ENCODE measurements at places on chromosomes 2 and 18.
A peak's percentile ranks its signal among the peaks of the same experiment; 100 is the strongest.

- no peak for DNase-seq
These were observed 46.1 kb upstream of the TBC1D8 start for GRCh38 chr2:101197215-101197745.

GRCh38 chr2:41947701-41948396 lies 100.0 kb upstream of the PKDCC start:
- no peak for DNase-seq

DNA sequence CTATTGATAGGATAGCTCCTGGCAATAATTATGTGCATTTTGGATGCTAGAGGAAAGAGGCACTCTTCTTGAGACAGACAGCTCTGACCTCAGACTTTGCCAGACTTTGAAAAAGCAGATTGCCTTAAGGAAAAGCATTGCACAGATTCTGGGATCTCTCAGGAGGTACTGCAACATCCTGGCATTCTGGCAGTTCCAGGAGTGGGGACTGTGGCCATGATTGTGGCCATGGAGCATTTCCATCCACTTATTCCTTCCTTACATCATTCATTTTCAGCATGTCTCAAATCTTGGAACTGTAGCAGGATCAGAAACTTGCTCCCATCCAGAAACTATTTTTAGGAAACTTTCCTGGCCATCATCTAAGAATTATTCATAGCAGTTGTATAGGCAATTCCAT lies 144.9 kb upstream of the FOSL2 start:
- no peak for DNase-seq

DNA sequence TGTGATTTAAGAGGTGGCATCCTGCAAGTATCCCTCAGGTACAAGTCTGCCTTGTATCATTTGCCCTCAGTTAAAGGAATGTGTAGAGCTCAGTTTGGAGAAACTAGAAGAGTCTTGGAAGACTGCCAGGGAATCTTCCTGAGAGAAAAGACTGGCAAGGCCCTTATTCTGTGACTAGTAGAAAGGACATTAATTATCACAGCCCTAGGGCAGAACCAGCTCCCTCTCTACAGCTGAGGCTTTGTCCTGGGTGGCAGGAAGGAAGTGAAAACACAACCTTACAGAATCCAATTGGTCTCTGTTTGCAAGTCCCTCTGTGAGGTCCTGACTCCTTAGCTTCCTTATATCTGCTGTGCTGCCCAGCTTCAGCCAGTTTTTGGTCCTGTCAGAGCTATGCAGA lies 385.9 kb upstream of the CYRIA start:
- DNase-seq, result no peak

- no peak for DNase-seq
These were observed 58.8 kb upstream of the FIGN start for GRCh38 chr2:163794635-163795034.

GRCh38 chr2:27185331-27186026 lies 26.4 kb upstream of the ATRAID start:
- peak; percentile 57 for DNase-seq

DNA sequence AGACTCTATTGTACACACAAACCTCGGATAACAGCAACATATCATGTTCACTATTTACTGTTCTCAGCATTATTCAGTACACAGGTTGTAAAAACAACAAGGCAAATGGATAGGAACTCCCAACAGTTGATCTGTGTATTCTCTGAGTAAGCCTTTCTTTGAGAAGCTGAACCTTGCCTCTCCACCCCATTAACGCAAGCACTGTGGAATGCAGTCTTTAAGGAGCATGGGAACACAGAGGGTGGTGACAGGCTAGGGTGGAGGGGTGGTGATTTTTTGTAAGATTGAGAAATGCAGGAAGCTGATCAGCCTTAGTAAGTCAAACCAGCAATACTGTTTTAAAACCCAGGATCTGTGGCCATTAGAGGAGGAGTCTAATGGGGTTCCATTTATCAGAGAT lies 19.6 kb upstream of the SERPINB11 start:
- DNase-seq, result peak; percentile 82

DNA sequence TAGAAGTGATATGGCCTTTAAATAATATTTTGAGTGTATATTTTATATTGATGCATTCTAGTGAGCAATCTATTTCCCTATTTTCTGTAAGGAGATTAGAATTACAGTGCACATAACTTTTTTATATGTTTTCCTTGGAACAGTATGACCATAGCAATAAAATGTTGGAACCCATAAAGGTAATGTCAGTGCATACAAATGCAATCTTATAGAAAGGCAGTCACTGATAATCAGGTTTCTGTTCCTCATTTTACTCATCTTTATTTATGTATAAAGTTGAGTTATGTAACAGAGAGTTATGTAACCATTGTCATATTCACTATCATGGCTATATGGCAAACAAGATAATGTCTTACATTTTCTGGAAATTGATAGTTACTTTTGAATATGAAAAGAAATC lies 179.9 kb upstream of the NETO1 start:
- no peak for DNase-seq

DNA sequence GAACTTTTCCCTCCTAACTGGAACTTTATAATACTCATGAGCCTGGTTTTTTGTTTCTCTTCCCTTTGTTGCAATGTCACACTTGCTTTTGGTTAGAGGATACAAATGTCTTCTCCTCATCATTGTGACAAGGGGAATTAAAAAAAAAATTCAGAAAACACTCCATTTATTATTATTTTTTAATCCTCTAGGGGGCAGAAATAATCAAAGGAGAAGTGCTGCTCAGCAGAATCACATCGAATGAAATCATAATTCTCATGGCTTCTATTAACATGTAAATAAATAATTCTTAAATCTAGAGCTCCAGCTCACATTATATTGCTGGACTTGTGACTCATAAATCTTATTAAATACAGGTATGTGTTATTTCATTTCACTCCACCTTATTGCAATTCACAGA lies 273.8 kb downstream of the TRIB2 start:
- DNase-seq, result no peak

GRCh38 chr2:27710640-27711430 lies 47.1 kb downstream of the SLC4A1AP start:
- no peak for DNase-seq

DNA sequence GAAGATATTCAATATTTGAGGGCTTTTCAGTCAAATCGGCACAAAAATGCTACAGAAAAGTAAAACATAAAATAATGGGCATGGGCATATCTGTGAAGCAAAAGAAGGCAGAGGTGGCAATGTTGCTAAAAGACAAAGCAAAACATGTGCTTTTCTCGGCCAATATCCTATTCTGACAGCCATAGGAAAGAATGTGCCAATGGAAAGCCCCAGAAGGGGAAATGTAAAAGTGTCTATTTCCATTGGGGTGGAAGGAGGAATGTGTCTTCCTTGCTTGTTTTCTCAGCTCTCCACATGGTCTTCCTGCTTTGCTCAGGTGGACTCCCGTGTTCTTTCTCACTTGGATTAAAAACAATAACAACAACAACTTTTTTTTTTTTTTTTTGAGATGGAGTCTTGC lies 13.7 kb upstream of the PER2 start:
- DNase-seq, result no peak
